CD8-positive, alpha-beta memory T cell (primary cell): ENCODE measurements at places on chromosomes 13 and 19.

- no peak for DNase-seq
Observed at GRCh38 chr13:50891206-50891605, 18.4 kb upstream of the RNASEH2B start.

GRCh38 chr19:34269968-34270621, 15.7 kb downstream of the GARRE1 start:
- peak; percentile 79 for DNase-seq

- DNase-seq = no peak
Observed at GRCh38 chr19:43936188-43936587, 1.1 kb upstream of the ZNF45 start.

DNA sequence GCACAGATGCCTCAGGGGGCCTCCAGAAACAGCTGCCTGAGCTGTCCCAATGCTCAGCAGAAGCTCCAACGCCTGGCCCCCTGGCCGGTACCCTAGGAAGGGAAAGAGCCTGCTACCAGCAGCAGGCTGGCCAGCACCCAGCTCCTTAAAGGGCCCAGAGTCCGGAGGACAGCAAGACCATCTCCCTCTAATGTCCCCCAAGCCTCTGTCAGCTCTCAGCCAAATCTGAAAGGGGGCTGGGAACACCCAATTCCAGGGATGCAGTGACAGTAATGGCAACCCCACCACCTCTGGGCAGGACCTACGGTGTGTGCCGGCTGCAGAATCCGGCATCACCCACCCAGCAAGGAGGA, 4.2 kb downstream of the PPP6R1 start:
- DNase-seq = no peak

GRCh38 chr19:784541-784940, 12.7 kb upstream of the PTBP1 start:
- DNase-seq = no peak

- DNase-seq = no peak
Observed at GRCh38 chr13:79867254-79867653, 386.3 kb downstream of the NDFIP2 start.

GRCh38 chr19:16035601-16036297, 40.5 kb upstream of the TPM4 start:
- DNase-seq = no peak

DNA sequence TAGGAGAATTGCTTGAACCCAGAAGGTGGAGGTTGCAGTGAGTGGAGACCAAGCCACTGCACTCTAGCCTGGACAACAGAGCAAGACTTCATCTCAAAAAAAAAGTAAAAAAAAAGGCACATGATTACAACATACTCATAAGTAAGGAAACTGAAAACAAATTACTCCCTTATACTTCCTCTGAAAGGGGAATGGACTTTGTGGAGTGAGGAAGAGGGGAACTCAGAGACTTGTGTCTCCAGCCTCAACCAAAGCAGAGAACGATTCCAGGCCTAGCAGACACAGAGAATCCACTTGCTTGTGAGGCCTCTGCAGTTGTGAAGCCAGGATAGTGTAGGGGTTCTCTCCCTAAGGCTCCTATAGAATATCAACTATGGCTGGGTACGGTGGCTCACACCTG, 4.3 kb upstream of the LATS2 start:
- no peak for DNase-seq

- no peak for DNase-seq
Observed at GRCh38 chr19:56146904-56147303, 5.8 kb downstream of the ZNF444 start.

DNA sequence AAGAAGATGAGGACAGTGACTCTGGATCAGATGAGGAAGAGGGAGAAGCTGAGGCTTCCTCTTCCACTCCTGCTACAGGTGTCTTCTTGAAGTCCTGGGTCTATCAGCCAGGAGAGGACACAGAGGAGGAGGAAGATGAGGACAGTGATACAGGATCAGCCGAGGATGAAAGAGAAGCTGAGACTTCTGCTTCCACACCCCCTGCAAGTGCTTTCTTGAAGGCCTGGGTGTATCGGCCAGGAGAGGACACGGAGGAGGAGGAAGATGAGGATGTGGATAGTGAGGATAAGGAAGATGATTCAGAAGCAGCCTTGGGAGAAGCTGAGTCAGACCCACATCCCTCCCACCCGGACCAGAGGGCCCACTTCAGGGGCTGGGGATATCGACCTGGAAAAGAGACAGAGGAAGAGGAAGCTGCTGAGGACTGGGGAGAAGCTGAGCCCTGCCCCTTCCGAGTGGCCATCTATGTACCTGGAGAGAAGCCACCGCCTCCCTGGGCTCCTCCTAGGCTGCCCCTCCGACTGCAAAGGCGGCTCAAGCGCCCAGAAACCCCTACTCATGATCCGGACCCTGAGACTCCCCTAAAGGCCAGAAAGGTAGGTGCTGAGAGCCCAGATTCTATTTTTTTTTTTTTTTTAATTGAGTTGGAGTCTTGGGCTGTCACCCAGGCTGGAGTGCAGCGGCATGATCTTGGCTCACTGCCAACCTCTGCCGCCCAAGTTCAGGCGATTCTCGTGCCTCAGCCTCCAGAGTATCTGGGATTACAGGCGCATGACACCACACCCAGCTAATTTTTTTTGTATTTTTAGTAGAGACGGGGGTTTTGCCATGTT, 2.3 kb downstream of the PPP1R15A start:
- no peak for DNase-seq
